ENCODE measurements at places on chromosomes 6 and 20.

- DNase-seq = no peak
These were observed 33.0 kb downstream of the SNHG17 start for GRCh38 chr20:38402089-38402488.

- DNase-seq = no peak
These were observed 96.5 kb downstream of the HFE start for GRCh38 chr6:26183581-26184366.

- DNase-seq = no peak
These were observed 228.9 kb downstream of the ALDH8A1 start for GRCh38 chr6:134721060-134721405.

DNA sequence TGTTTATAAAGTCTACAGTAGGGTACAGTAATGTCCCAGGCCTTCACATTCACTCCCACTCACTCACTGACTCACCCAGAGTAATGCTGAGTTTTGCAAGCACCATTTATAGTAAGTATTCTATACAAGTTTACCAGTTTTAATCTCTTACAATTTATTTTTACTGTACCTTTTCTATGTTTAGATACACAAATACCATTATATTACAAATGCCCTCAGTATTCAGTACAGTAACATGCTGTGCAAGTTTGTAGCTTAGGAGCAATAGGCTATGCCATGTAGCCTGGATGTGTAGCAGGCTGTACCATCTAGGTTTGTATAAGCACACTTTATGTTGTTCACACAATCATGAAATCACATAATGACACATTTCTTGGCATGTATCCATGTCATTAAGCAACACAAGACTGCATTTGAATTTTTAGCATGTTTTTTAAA is 673.6 kb downstream of the CD109 start:
- DNase-seq = no peak

- DNase-seq = no peak
These were observed 281.6 kb upstream of the CITED2 start for GRCh38 chr6:139655783-139656705.

All from CMK (cell line).